ELF-1 (cell line): ENCODE measurements at places on chromosomes 16 and 17.

DNA sequence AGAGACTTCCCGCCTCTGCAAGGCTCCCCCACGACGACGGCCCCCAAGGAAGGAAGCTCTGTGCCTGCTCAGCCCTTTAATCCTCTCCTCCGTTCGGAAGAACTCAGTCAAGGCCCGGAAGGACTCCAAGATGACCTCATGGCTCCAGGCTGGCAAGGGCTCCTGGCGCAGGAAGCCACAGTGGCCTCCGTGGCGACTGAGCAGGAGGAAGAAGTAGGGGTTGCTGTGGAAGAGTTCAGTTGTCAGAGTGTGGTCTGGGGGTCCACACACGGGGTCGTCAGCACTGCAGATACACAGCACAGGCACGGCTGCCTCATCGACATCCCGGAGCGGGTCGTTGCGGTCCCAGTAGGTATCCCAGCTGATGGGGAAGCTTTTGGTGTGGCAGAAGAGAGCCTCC lies 4.2 kb downstream of the ABHD15 start:
- DNase-seq: no peak

DNA sequence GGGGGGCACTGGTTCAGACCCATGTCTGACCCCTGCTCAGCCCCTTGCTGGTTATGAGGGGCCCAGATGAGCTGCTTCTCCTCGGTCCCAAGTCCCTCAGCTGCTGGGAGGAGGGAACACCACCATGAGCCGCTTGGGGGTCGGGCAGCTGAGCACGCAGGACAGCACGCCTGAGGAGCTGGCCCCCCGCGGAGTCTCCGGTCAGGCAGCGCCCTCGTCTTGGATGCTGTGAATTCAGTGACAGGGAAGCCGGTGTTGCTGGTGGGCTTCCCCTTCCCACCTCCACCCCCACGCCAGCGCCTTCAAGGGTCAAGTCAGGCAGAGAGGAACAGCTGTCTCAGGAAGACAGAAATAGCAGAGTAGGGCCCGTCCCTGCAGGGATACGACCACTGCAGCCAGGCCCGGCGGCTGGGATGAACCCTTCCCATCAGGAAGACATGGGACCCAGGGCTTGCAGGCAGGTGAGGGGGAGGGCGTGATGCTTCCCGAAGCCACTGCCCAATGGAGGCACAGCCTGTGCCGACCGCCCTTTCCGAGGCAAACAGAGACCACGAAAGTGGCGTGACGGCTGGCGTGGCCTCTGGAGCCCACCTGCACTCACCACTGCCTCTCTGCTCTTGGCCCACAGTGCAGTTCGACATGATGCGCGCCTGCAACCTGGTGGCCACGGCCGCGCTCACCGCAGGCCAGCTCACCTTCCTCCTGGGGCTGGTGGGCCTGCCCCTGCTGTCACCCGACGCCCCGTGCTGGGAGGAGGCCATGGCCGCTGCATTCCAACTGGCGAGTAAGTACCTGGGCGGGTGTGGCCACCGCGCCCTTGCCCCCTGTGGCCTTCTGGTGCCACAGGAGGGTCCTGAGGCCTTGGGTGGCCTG lies 8.1 kb downstream of the TMEM204 start:
- no peak for DNase-seq

DNA sequence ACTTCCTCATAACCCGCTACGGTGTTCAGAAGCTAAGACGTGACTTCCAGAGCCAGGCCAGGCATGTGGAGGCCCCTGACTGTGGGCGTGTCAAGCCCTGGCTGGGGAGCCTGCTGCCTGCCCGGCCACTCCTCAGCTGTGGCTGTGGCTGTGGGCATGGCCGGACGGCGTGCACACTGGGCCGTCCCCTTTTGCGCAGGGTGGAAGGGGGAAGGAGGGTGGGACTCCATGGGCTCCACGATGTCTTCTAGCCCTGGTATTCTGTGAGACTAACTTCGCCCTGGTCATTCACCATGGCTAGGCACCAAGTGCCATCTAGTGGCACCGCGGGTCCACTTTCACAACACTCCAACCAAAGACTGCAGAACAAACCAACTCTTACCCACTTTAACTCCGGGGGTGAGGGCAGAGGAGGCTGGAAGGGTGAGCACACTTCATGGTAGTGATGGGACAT lies 67.9 kb downstream of the N4BP1 start:
- no peak for DNase-seq

DNA sequence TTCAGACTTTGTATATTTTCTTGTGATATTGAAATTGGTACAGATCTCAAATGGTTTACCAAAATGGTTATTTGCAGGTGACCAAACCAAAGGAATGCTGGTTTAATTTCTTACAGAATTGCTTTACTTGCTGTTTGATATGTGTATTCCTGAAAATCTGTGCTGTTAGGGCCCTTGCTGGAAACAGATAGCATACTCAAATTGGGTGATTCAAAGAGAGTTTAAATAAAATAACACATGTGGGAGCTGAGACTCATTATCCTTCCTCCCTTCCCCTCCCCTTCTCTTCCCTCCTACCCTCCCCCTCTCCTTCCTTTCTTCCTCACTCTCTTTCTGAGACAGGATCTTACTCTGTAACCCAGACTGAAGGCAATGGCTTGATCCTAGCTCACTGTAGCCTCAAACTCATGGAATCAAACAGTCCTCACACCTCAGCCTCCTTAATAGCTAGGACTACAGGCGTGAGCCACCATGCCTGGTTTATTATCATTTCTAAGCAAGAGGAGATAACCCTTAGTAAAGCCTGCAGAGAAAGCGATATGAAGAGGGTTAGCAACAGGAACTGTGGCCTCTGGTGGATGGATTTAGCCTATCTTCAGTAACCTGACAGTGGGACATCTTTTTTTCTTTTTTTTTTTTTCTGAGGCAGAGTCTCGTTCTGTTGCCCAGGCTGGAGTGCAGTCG lies 141.9 kb downstream of the BCAS3 start:
- no peak for DNase-seq

DNA sequence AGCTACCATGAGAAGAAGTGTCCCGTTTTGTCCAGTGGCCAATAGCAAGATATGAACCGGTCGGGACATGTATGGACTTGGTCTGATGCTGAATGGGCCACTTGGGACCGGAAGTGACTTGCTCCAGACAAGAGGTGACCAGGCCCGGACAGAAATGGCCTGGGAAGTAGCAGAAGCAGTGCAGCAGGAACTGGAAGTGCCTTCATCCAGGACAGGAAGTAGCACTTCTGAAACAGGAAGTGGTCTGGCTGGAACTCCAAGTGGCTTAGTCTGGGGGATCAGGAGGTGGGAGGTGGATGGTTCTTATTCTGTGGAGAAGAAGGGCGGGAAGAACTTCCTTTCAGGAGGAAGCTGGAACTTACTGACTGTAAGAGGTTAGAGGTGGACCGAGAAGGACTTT lies 5.3 kb downstream of the EFNB3 start:
- no peak for DNase-seq
